Suppressor macrophage treated with lipopolysaccharide for 4 hours (primary cell): ENCODE measurements at places on chromosomes 5 and 9.
A peak's percentile ranks its signal among the peaks of the same experiment; 100 is the strongest.

- no peak for DNase-seq
Observed at GRCh38 chr5:122815218-122815767, 30.1 kb upstream of the SNX24 start.

- no peak for DNase-seq
Observed at GRCh38 chr5:181041043-181041442, 977 bp downstream of the BTNL9 start.

- no peak for DNase-seq
Observed at GRCh38 chr5:55510523-55510880, 24.3 kb downstream of the PLPP1 start.

DNA sequence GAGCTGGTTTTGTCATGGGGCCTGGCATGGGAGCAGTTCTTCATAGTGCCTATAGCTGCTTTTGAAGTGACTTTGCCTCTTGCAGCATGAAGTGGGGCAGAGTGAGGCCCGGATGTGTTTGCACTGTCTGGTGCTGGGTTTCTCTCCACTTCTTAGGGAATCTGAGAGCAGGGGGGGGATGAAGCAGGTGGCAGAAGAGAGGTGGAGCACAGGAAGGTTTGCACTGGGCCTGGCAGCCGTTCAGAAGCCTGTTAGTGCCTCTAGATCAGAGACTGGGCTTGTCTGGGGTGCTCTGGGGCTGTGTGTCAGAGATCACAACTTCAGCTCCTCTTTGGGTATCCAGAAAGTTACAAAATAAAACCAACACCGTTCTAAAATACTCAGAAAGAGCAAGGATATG is 18.4 kb downstream of the USP20 start:
- no peak for DNase-seq

GRCh38 chr5:36875790-36876298 is 725 bp upstream of the NIPBL start:
- DNase-seq = peak; percentile 87
